Stimulated activated CD8-positive, alpha-beta memory T cell treated with anti-CD3 and anti-CD28 coated beads, Interleukin-2, amount 100 ng/mL, for 1 hour (primary cell): ENCODE measurements at places on chromosomes 4 and X.
A peak's percentile ranks its signal among the peaks of the same experiment; 100 is the strongest.

DNA sequence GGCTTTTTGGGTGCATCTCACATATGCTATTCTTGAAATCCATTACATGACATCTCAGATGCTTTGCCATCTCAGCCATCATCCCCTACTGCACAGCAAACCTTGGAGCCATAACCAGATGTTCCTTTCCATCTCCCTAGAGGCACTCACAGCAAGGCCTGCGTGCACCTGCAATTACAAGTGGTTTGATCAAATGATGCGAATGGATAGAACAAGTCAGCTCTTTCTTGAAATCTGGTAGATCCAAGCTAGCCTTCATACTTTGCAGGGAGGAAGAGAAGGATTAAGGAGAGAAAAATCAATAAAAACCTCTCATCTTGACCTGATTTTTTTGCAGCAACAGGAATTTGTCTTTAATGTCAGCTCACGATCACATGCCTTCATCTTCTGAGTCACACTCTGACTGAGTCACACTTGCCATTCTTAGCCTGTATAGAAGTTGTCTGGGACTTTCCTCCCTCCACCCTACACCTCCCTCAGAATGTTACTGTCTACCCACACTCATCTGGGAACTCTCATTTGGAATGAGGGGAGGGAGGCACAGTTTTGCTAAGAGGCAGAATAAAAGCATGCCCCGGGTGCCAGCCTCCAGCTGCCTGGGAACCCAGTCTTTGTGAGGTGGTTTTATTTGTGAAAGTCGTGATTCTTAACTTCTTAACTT, 11.9 kb upstream of the TRIML1 start:
- no peak for DNase-seq

GRCh38 chrX:130386408-130386808, 934 bp upstream of the GPR119 start:
- no peak for DNase-seq

- DNase-seq = no peak
These were observed 39.1 kb upstream of the PDLIM5 start for GRCh38 chr4:94412658-94413038.

GRCh38 chr4:159175085-159175988, 72.5 kb downstream of the RAPGEF2 start:
- DNase-seq = peak; percentile 30

- no peak for DNase-seq
These were observed 67.3 kb upstream of the IL13RA1 start for GRCh38 chrX:118660085-118660484.

GRCh38 chr4:16588651-16589050, 309.8 kb downstream of the LDB2 start:
- no peak for DNase-seq

DNA sequence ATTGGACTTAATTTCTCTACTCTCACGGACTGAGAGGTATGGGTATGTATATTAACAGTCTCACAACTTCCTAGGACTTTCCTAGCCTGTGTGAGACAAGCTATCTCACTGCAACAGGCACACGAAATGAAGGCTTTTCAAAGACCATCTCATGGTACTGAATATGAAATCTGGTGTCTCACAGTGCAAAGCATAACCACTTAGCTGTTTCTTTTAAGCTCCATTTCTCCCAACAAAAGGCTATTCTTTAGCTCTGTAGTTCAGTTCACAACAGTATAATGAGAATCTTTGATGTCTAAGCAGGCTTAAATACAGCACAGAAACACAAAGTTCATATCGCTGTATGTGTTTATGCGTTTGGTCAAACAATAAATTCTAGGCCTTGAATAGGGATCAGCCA, 116.2 kb upstream of the PCDH18 start:
- DNase-seq = no peak

GRCh38 chr4:122481766-122482405, 25.4 kb upstream of the IL2 start:
- DNase-seq = no peak

DNA sequence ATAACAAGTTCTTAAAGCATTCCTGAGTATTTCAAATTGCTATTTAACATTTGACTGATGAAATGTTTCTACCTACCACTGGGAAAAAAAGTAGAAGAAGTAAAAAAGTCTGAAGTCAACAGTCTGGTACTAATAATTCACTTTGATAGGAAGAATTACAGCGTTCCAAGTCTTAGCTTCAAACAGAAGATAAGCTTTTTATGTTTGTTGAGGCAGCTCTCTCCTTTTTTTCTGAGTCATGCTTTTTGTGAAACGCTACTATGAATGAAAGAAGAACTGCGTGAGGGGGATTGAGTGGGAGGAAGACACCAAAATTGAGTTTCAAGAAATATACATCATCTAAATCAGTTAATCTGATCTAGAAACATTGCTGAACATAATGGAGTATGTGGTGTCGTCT, 13.0 kb upstream of the KDR start:
- no peak for DNase-seq

GRCh38 chrX:103360092-103360491, 3.8 kb downstream of the TCEAL9 start:
- no peak for DNase-seq

GRCh38 chr4:175418516-175418915, 393.5 kb downstream of the GPM6A start:
- no peak for DNase-seq

DNA sequence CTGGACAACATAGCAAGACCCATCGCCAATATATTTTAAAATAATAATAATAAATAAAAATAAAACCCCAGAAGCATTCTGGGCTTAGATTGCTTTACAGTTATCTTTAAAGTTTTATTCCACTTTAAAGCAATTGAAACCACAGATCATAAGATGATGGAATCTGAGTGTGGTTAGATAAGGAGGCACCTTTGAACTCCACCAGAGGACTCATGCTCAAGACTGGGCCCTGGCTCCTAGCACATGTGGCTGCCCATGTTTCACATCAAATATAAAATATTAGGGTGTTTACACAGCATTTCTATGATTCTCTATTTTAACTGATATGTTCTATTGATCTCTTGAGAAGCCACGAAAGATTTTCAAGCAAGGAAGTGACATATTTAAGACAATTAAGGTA, 52.6 kb upstream of the BBS12 start:
- no peak for DNase-seq

- DNase-seq = no peak
These were observed 86.0 kb downstream of the LRP2BP start for GRCh38 chr4:185309770-185310169.

DNA sequence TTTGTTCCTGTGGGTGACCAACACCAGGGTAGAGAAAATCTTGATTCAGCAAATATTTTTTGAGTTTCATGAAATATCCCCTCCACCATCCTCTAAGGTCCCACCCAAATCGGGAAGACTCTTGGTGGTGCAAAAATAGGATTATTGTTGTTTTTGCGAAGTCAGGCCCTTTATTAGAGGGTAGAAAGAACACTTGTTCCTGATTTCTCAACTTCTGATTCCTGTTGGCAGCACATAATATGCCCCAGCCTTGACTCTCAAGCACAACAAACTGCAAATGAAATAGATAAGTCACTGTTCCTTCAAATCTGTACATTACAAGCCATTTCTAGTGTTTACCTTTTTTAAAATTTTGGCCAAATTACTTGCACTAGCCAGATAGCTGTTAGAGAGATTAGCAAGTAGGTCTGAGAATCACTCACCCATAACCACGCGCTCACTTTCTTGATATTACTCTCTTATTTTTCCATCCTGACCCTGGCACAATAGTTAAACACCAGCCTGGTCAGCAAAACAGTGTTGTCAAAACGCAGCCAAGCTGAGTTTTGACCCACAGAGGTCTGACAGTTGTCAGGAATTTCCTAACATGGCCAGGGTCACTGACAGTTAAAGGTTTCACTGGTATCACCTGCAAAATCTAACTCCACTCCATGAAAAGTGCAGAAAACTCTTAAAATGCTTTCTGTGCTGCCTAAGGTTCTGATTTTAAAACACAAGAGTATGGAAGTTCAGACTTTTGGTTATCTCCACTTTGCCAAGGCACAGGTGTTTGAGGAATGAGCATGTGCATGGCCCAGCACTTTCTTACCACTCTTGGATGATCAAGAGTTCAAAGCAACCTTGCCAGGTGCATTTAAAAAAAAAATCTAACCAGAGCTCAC, 69.8 kb downstream of the RBM47 start:
- DNase-seq = no peak

DNA sequence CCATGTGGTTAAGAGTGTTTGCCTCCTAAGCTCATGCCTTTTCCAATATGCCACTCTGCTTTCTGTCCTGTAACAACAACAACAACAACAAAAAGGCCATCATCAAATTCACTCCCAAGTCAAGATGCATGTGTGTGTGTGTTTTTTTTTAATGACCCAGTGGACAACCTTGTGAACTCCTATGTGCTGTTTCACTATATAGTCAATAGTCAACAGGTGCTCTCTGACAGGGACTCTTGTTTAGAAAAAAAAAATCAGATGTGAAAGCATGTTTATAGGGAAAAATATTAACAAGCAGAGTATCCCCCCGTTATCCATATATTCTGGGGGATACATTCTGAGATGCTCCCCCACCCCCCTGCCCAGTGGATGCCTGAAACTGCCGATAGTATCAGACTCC, 50.6 kb upstream of the BEND2 start:
- no peak for DNase-seq

GRCh38 chrX:153669901-153670731, 3.5 kb downstream of the PNCK start:
- DNase-seq = no peak
